ENCODE measurements at places on chromosomes 12 and 14.

DNA sequence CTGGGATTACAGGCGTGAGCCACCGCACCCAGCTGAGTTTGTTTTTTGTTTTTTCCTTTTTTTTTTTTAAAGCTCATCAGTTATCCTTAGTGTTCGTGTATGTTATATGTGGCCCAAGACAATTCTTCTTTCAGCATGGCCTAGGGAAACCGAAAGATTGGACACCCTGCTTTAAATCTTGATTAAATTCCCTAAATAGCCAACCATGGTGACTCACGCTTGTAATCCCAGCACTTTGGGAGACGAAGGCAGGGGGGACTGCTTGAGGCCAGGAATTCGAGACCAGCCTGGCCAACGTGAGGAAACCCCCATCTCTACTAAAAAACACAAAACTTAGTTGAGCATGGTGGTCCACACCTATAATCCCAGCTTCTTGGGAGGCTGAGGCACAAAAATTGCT is 131.1 kb downstream of the MED13L start:
- no peak for DNase-seq

- DNase-seq, result no peak
Observed at GRCh38 chr12:123148223-123148622, 2.7 kb downstream of the PITPNM2 start.

- no peak for DNase-seq
Observed at GRCh38 chr14:93937519-93937918, 10.4 kb downstream of the FAM181A start.

DNA sequence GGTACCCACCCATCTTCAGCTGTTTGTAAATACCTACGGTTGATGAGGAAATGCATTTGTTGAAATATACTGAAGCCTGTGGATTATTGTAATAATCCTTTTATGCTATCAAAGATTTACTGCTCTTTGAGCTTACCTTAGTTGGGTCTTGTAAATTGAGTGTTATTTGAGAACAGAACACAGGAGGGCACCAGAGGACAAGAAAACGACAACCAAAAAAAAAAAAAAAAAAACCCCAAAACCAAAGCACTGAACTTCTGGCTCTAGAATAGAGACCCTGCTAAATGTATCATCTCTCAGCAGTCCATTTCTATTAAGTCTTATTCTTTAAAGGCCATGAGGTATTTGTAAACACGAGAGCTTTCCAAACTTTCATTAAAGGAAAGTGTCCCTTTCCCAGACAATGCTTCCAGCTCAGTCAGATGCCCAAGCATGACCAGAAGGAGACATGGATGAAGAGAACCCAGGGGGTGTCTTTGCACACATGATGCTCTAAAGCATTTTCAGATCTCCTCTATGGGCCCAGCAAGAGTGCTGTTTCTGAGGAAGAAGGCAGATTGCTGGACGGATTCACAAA is 763.9 kb downstream of the NRXN3 start:
- DNase-seq, result no peak

- peak; percentile 12 for DNase-seq
Observed at GRCh38 chr12:57521525-57522010, 1.1 kb upstream of the MBD6 start.

DNA sequence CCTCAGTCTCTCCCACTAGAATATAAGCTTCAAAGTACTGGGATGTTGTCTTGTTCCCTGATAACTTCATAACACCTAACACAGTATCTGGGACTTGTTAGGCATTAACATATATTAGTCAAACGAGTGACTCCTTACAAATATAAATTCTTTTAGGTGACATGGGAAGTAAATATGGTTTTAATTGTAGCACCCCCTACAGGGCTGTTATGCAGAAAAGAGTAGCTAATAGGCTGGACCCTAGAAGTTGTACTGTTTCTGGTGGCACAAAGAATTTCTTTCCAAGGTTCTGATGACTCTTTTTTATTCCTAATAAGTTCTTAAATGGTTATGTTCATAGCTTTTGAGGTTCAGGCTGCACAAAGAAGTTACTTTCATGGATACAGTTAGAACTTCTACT is 29.8 kb downstream of the GPATCH2L start:
- DNase-seq, result no peak

DNA sequence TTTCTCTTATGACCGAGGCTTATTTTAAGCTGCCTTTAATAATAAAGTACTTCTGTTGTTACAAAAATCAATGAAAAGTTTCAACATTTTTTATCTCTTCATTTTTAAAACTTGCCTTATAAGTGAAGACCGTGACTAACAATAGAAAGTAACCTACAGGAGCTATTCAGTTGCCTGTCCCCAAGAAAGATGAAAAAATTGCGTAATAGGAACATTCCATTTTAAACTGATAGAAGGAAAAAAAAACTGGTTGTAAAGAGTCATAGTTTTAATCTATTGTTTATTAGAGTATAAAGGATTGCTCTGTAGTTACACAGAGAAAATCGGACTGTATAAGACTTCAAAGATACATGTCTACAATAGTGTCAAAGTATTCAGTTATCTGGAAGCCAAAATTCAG is 83.3 kb downstream of the DAAM1 start:
- DNase-seq, result no peak

- no peak for DNase-seq
Observed at GRCh38 chr14:102985665-102986064, 63.2 kb downstream of the AMN start.

- DNase-seq, result no peak
Observed at GRCh38 chr12:49534731-49535278, 4.0 kb upstream of the KCNH3 start.

DNA sequence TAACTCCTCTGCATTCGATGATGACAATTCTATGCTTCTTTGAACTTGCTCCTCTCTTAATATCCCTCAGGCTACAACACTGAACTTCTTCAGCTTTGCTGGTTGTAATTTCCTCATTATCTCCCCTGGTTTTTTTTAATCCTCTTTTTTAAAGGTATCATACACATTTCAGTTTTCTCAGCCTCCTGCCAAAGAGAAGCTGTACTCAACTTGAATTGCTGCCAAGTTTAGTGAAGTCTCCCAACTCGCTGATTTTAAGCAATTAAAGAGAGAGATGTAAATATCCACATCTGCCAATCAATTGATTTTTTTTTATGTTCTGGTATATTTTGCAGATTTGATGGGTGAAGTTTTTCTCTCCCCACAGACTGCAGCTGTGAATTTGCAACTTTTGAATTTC is 817.8 kb downstream of the GALC start:
- no peak for DNase-seq

DNA sequence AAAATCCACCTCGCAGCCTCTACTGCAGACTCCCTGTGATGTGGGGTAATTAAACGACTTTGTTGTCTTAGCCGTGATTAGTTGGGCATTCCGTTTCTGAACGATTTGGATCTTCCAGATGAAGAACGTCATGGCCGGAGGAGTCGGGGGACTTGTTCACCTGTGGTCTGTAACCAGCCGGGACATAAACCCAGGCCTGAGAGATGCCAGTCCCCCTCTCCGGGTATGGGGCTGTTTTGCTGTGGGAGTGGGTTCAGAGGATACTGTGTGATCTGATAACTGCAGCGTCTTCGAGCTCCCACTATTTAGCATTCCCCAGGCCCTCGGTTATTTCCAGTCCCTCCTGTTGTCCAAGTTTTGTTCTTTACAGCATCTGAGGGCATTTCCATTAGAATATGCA is 96.1 kb downstream of the PIWIL1 start:
- DNase-seq, result no peak

GRCh38 chr12:57237596-57237931 is 8.1 kb downstream of the SHMT2 start:
- no peak for DNase-seq

DNA sequence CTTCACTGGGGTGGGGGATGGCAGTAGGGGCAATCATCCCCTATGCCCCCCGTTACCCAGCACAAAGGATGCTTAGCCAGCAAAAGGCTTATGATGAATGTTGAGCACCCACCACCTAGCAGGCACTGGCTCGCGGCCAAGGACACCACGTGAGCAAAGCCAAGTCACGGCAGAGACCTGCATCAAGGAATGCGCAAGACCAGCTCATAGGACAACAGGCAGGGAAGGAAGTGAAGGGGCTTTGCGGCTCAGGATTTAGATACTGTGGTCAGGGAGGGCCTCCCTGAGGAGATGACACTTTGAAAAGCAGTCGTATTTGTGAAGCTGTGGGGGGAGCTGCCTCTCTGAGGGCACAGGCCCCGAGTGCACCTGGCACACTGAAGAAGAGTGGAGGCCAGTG is 32.8 kb downstream of the SH2B3 start:
- peak; percentile 61 for DNase-seq

DNA sequence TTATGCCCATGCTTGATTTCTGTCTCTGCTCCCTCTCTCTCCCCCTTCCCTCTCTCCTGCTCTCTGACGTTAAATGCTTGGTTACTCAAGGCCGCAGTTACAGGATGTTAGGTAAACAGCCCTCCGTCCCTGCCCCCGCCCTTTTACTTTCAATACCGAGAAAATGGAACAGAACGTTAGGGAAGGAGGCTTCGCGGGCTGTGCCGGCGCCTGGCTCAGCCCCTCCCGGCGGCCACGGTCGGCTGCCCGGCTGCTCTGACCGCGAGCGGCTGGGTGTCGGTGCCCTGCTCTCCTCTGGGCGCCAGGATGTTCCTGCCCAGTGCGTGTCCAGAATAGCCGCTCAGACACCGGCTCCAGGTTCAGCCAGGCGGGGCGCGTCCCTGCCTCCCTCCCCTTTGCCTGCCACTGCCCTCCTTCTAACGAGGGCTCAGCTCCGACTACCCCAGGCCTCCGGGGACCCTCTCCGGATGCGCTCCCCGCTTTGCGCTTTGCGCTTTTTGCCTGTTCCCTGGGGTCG is 166.1 kb downstream of the ADCK1 start:
- no peak for DNase-seq

DNA sequence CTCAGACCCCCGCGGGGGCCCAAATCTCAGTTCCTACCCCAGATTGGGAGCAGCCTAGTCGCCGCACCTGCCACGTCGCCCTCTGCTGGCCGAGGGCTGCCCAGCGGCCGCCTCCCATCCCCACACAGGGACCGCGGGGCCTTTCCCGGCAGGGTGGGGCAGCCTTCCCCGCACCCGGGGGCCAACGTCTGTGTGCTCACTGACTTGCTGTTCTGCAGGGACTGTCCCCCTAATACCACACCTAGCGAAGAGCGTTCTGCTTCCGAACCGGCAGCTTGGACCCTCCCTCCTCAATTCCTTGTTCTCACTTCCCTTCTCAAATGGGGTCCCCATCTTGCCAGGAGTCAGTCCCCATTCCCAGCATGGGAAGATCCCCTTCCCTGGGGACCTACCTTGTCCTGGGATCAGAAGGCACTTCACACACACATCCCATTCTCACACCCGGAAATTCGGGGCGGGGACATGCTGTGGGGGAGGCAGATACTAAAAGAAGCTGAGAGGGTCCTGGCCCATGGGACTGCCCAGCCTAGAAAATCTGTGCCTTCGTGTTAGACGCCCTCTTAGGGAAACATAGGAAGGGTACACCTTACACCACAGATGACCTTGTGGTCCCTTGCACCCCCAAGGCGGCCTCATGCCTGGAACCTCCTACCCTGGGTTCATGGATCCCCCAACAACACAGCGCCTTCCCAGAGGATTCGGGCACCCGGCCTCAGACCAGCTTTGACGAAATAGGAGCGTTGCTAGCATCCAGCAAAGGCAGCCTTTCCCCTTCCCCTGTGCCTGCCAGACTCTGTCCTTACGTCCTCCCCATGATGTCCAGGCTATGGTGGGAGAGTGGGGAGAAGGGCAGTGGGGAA is 16.4 kb downstream of the ACVRL1 start:
- DNase-seq, result peak; percentile 42

DNA sequence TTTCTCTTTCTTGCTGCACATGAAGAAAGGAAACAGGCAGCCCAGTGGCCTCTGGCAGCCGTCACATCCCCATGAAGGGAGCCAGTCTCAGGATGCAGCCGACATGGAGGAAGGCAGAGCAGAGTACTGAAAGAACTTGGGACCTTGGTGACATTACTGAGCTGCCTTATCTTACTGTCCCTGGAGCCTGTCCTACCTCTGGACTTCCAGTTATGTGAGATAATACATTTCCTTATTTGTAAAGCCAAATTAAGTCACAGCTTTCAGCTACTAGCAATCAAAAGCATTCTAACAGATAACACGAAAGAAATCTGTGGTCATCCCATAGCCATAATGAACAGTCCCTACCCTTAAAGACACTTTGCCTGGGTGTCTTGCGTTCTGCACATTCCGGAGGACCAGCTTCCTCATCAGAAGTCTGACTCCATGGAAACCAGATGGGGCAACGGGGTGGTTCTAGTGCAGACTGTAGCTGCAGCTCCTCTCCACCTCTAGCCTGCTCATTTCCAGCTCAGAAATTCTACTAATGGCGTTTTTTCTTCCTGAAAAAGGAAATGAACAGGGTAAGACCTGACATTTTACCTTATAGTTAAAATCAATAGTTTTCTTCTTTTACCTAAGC is 7.8 kb upstream of the EGLN3 start:
- no peak for DNase-seq

- no peak for DNase-seq
Observed at GRCh38 chr12:6093764-6094163, 30.7 kb downstream of the VWF start.

GRCh38 chr14:70020352-70021170 is 141.3 kb downstream of the SMOC1 start:
- no peak for DNase-seq

DNA sequence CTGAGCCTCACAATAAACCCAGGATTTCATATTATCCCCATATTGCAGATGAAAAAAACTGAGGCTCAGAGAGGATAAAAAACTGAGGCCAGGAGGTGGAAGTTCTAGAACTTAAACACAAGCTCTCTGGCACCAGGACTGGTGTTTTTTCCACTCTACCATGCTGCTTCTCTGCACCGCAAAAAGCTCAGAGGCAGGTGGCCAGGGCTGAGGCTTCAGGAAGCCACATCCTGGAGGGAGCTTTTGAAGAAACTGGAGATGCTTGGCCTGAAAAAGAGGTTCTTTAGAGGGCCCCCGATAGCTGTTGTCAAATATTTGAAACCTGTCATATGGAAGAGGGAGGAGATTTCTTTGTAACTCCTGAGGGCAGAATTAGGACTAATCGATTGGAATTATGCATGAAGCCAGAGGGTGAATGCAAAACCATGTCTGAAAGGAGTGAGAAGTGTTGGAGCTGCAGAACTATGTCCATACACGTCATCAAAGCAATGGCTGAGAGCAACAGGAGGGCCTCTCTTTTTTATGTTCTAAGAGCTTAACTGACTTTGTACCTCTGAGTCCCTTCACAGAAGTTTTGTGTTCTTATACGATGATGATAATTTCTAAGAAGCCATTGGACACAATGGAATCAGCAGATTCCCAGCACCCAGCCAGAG is 448.6 kb downstream of the FUT8 start:
- DNase-seq, result no peak

- DNase-seq, result no peak
Observed at GRCh38 chr12:38771871-38772270, 133.5 kb downstream of the CPNE8 start.

DNA sequence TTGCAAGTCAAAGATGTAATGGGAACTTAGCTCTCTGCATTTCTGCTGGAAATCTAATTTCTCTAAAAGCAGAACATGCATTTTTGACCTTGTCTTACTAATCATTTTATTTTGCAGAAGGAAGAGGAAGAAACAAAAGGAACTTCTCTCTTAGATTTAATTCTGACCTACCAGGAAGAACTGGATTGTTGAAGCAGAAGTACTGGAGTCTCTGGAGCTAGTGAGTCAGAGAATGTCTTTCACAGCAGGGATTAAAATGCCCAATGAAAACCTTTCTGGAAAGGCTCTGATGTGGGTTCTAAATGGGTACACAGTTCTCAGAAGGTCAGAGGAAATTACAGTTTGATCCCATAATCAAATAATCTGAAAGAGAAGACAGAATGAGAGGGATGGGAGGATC is 70.8 kb upstream of the GNG2 start:
- DNase-seq, result no peak
